ENCODE measurements at places on chromosomes 4 and X. TPM values are rescaled to one million over a fixed set of nuclear protein-coding genes. Genes with fewer than 3 reads are reported as not detected.

- no peak for DNase-seq
Measured at GRCh38 chr4:147723326-147723725, 8.6 kb upstream of the ARHGAP10 start.

DNA sequence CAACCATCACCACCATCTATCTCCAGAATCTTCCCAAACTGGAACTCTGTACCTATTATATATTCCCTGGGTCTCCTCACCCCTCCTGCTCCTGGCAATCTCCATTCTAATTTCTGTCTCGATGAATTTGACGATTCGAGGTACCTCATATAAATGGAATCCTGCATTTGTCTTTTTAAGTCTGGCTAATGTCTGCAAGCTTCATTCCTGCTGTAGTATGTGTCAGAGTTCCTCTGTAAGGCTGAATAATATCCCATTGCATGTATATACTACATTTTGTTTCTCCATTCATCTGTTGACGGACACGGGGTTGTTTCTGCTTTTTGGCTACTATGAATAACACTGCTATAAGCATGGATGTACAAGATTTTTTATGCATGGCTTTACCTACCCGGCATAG, 19.5 kb downstream of the PRKG2 start:
- DNase-seq, result no peak

- peak; percentile 60 for DNase-seq
Measured at GRCh38 chr4:94457692-94458106, 6.0 kb downstream of the PDLIM5 start.

- peak; percentile 61 for DNase-seq
Measured at GRCh38 chr4:52659722-52660261, 691 bp upstream of the USP46 start.

- DNase-seq, result peak; percentile 44
Measured at GRCh38 chrX:13898083-13898482, 81.2 kb upstream of the GPM6B start.

- DNase-seq, result peak; percentile 9
Measured at GRCh38 chr4:14749910-14750309, 252.4 kb upstream of the CPEB2 start.

ARHGAP36 gene
- total RNA-seq, result 172 TPM
